Sigmoid colon (tissue), 7 donors: ENCODE measurements at places on chromosomes 3 and 15. TPM values are rescaled to one million over a fixed set of nuclear protein-coding genes. Genes with fewer than 3 reads are reported as not detected.

The PLIN1 gene
- total RNA-seq: 0.95 TPM

The ERC2 gene
- 0.83 TPM for total RNA-seq

The ALDH1A3 gene
- 55.4 TPM for total RNA-seq

The SLC51A gene
- not detected for total RNA-seq

The COL6A5 gene
- not detected for total RNA-seq

The A4GNT gene
- not detected for total RNA-seq

The COL8A1 gene
- 15.3 TPM for total RNA-seq

The SERPINI2 gene
- total RNA-seq: not detected

The NR2F2 gene
- total RNA-seq: 24.0 TPM

The TEX9 gene
- total RNA-seq: 6.4 TPM
